ENCODE measurements at places on chromosomes 6 and 20. TPM values are rescaled to one million over a fixed set of nuclear protein-coding genes. Genes with fewer than 3 reads are reported as not detected.

DNA sequence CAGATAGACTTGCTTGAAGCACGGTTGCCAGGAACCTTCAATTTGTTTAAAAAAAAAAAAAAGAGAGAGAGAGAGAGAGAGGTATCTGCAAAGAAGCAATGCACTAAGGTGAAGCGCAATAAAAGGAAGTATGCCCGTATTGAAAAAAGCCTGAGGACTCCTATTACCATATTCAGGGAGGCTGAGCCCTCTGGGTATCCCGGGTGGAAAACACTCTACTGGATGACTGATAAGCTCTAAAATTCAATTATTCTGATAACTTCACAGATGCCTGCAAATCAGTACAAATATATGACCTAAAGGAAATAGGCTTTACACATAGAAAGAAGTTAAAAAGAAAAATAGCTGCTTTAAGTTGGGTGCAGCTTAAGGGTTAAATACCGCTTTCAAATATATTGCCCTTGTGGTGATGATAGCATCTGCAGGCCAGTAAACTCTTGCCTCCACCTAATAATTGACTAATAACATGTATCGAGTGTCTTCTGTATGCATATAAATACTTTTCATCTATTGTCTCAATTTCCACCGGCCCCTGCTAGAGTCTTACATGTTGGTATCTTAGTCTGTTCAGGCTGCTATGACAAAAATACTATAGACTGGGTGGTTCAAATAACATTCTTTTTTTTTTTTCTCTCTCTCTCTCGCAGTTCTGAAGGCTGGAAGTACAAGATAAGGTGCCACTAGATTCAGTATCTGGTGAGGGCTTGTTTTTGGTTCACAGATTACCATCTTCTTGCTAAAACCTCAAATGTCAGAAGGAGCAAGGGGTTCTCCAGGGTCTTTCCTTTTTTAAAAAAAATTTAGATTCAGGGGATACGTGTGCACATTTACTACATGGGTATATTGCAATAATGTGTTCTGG is 187.4 kb upstream of the JARID2 start:
- DNase-seq: no peak

GRCh38 chr6:53466257-53466656 is 78.6 kb downstream of the GCLC start:
- no peak for DNase-seq

DNA sequence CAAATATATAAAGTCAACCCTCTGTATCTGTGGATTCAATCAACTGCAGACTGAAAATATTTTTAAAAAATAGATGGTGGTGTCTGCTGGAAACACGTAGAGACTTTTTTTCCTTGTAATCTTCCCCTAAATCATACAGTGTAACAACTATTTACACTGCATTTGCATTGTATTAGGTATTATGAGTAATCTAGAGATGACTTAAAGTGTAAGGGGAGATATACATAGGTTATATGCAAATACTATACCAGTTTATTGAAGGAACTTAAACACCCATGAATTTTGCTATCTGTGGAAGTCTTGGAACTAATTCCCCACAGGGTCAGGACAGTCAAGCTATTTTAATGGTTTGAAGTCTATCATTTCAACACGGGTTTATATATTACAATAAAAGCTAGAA is 10.2 kb downstream of the HDAC2 start:
- no peak for DNase-seq

- DNase-seq: no peak
These were observed 49.0 kb downstream of the SYNJ2 start for GRCh38 chr6:158030380-158031300.

GRCh38 chr6:14819840-14820420 is 425.9 kb upstream of the JARID2 start:
- DNase-seq: no peak

DNA sequence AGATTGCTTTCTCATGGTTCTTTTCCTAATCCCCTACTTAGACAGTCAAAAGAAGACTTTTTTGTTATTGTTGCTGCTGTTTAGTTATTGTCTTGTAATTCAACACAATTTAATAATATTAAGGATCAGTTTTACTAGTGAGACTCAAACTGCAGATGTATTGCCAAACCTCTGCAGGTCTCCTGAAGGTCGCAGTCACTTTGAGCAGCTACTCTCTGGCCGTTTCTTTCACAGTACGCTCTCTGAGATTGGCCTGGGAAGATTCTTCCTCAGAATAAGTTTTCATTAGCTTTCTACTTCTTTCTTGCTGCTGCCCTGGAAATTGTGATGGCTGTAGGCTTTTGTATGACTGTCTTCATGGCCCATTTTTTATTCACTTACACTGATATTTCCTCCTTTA is 930.8 kb downstream of the QKI start:
- DNase-seq: no peak

GRCh38 chr20:56157530-56158203 is 90.9 kb upstream of the MC3R start:
- DNase-seq: no peak

- DNase-seq: no peak
These were observed 221.2 kb downstream of the MAFB start for GRCh38 chr20:40467703-40468411.

GRCh38 chr6:79467716-79468115 is 69.5 kb downstream of the LCA5 start:
- DNase-seq: no peak

DNA sequence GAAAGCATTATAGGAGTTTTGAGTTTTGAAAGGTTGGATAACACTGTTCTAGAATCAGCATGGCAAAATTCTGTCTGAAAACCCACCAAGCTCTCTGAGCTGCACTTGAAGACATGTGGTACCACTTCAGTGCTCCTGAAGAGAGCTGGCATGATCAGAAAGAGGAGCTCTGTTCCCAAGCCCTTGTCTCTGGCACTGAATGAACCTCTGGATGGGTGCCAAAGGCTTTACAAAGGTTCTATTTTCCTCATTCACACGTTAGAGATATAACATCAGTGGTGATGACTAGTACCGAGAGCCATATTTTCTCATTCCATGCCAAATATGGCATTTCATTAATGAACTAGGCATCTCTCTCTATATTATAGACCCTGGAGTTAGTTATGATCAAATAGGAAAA is 301.8 kb upstream of the ID4 start:
- DNase-seq: no peak

GRCh38 chr6:47424436-47424836 is 53.2 kb upstream of the CD2AP start:
- DNase-seq: no peak

- no peak for DNase-seq
These were observed 106.3 kb upstream of the RIPOR2 start for GRCh38 chr6:25042036-25042521.

GRCh38 chr6:157219201-157220200 is 103.8 kb downstream of the TMEM242 start:
- no peak for DNase-seq

DNA sequence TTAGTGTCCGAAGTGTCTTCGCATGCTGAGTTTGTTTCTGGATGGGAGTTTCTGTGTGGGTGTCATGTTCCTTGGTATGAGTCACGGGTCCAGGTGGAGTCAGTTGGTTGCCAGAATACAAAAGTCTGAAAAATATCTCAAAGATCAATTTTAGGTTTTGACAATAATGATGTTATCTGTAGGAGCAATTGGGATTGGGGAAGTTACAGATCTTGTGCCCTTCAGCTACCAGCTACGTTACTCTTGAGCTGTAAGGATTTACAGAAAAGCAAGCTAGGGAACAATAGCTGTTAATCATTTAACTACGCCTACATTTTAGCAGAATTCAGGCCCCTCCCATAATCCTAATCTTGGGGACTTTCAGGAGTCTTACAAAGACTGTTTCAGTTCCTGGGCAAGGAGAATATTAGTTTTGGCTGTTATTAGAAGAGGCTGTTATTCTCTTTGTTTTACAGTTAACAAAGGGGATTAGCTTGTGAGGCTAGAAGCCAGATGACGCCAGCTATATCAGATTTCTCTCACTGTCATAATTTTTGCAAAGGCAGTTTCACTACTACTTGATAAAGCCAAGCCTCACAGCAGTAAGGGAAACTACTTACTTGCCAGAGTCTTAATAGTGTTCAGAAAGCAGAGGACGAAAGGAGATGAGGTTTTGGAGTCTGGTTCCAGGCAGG is 15.4 kb upstream of the SLC22A16 start:
- DNase-seq: no peak

GRCh38 chr6:1614448-1615150 is 4.9 kb downstream of the FOXC1 start:
- no peak for DNase-seq

DNA sequence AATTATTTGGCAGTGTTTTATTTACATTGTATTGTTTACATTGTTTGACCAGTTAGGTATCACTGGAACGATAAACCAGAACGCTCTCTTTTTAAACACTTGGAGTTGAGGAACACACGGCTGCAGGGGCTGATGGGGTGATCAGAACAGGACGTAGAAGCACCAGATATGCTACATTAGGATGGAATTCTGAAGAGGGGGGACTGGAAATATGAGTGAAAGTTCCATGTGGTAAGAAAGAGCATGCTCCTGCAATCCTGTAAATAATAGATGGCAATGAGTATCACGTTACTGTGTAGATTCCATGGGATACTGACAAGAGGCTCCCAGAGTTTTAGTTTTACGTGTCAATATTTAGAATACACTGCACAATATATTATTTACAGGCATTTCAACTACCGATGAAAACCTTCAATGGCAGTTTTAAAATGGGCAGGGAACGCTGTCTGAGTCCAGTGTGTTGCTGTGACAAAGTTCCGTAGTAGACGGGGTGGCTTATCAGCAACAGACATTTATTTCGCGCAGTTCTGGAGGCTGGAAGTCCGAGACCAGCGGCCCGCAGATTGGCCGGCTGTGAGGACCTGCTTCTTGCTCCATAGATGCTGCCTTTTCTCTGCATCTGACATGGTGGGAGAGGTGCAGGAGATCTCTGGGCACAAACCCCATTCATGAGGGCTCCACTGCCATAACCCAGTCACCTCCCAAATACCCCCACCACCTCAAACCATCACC is 43.1 kb downstream of the SYNJ2 start:
- DNase-seq: no peak

- no peak for DNase-seq
These were observed 199.8 kb downstream of the NFATC2 start for GRCh38 chr20:51342510-51343236.

- DNase-seq: no peak
These were observed 32.6 kb downstream of the ENPP1 start for GRCh38 chr6:131840441-131840840.

DNA sequence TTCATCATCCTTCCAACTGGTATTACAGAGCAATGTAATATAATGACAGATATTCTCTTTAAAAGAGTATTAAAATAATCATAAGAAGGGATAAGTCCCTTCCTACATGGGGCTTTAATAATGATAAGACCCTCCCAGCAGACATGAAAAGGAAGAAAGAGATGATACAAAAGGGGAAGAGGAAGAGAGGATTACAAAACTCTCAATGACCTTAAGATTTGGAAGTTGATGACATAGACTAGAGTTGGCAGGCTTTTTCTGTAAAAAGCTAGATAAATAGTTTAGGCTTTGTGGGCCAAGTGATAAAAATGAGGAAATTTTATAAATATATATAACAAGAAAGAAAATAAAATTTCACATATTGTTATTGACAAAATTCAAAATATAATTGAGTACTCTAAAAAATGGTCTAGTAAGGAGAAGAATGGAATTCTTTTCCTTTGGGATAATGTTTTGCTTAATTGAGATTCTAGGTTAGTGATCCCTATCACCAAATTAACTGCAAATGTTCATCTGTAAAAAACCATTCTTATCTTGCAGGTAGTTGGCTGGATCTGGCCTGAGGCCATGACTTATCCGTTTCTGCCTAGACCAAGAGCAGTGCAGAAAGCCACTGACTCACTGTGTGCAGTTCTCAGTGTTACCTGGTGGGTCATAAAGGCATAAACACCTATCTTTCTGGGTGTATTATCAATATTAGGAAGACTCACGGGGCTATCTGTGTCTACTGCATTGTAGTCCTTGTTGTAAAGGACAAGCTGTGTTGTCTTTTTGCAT is 11.0 kb downstream of the RIPOR2 start:
- no peak for DNase-seq

DNA sequence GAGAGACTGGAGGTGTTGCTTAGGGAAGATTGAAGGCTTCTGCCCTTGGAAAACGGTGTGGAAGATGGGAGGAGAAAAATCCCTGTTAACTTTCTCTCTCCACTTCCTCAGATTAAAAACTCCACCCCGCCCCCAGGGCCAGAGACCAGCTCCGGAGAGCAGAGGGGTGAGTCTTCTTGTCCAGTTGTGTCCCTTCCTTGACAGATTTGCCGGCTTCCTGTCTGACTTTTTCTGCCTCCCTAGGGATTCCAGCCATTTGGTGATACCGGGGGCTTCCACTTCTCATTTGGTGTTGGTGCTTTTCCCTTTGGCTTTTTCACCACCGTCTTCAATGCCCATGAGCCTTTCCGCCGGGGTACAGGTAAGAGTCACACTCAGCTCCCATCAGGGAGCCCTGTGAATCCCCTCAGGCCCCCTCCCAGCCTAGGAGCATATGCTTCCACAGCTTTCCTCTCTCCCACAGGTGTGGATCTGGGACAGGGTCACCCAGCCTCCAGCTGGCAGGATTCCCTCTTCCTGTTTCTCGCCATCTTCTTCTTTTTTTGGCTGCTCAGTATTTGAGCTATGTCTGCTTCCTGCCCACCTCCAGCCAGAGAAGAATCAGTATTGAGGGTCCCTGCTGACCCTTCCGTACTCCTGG is 1.7 kb downstream of the RNF5 start:
- DNase-seq: no peak

Gene SLC22A3
- total RNA-seq: 0.07 TPM

Gene PNPLA1
- 0.10 TPM for total RNA-seq

Gene LIN28B
- 0.25 TPM for total RNA-seq

Gene ZNF165
- 11.2 TPM for total RNA-seq

Gene WFDC2
- total RNA-seq: 1.1 TPM

Gene TNFRSF21
- total RNA-seq: 48.3 TPM

Gene THEMIS
- 0.20 TPM for total RNA-seq

Gene MCCD1
- total RNA-seq: not detected

All from HCT116 (cell line).